ENCODE measurements at places on chromosomes 7 and 10.
A peak's percentile ranks its signal among the peaks of the same experiment; 100 is the strongest.

DNA sequence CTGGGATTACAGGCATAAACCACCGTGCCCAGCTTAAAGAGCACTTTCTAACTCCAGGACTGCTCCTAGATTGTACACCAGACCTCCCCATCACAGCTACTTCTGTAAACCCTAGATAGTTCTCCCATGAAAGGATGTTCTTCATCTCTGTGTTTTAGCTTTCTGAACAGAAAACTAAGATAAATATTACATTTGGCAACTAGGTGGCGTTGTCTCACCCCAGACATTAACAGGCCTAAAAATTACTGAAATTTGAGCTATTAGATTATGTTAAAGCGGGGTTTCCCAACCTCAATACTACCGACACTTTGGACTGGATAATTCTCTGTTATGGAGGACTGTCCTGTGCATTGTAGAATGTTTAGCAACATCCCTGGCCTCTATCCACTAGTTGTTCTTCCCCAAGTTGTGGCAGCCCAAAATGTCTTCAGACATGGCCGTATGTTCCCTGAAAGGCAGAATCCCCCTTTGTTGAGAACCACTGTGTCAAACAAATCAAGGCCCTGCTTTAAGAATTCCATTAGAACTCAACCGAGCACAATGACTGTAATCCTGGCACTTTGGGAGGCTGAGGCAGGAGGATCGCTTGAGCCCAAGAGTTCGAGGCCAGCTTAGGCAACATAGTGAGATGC, 19.1 kb downstream of the ATOH7 start:
- DNase-seq, result peak; percentile 17

GRCh38 chr10:113350311-113351040, 202.4 kb upstream of the HABP2 start:
- no peak for DNase-seq

GRCh38 chr7:119996634-119997033, 276.3 kb upstream of the KCND2 start:
- no peak for DNase-seq

DNA sequence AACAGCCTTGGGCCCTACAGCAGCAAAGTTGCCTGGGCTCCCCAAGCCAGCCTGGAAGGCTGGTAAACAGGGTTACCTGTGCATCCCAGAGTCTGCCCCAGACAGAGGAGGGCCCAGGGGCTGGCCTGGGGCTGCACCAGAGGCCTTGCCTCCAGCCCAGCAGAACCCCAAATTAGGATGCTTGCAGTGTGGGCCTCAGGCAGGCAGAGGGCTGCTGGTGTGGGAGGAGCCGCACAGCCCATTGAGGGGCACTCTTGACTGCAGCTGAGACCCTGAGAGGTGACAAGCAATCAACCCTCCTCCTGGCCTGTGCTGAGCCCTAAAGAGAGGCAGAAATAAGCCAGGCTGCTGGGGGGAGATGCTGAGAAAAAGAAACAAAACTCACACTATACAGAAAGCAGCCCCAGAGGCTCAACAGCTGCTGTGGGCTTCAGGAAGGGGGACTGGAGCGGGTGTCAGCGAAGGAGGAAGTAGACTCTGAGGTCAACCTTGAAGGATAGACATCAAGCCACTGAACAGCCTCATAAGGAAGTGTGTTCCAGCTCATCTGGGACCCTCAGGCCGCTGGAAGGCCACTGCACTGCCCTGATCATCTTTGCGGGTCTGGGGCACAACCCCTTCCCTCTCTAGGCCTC, 6.6 kb downstream of the AIFM2 start:
- no peak for DNase-seq

DNA sequence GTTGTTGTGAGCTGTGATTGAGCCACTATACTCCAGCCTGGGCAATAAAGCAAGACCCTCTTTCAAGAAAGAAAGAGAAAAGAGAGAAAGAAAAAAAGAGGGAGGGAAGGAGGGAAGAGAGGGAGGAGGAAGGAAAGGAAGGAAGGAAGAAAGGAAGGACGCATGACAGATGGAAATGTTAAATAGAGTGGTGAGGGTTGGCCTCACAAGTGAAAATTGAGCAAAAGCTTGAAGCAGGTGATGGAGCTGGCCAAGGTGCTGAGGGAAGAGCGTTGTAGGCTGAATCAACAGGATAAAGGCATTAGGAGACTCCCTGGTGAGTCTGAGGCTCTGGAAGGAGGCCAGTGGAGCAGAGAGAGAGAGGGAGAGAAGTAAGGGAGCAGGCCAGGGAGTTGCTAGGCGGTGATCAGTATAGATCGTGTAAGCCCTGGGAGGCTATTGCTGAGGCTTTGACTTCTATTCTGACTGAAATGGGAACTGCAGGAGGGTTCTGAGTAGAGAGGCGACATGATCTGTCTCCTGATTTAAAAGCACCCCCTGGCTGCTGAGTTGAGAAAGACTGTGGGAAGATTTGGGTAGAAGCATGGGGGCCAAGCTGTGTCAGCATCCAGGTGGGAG, 26.5 kb upstream of the TMEM248 start:
- peak; percentile 59 for DNase-seq

DNA sequence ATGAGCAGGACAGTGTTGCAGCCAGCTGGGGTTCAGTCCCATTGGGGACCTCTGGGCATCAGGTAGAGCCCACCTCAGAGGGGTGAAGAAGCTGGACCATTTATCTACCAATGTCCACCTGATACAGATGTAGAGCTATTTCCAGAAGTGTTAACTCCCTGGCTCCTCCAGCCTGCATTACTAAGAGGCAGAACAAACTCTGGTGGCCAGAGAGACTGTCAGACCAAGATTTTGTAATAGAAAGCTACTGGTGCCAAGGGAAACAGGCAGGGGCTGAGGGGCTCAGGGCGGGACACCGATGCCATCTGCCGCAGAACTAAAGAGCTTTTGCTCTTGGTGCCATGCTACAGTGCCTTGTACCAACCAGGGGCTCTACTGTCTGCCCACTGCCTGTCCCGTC, 268.2 kb upstream of the HABP2 start:
- no peak for DNase-seq

DNA sequence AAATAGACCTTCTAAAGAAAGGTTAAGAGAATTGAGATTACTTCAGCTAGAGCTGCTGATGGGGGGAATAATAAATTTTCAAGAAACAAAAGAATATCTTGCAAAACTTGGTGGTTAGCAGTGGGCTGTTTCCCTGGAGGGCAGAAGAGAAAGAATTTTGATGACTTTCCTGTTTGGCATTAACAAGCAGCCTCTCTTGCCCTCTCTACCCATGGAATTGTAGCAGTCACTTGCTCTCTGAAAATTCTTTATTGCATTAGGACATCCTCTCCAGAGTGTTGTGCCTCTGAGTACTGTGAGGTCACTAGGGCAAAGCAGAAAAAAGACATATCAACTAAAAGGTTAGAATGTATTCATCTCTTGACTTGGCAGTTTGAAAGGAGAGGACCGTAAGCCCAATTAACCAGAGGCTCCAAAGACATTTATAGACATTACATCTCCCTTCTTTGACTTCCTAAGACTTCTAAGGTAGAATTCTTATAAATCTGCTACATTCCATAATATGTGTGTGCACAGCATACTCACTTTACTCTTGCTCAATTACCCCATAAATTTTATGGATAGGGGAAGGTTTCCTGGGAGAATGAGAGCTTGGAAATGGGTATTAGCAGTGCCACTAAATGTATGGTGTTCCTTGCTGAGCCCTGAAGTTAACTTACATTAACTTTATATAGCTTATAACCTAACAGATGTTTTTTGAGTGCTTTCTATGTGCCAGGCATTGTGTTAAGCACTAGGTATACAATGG, 215.3 kb downstream of the KIF20B start:
- DNase-seq, result no peak

DNA sequence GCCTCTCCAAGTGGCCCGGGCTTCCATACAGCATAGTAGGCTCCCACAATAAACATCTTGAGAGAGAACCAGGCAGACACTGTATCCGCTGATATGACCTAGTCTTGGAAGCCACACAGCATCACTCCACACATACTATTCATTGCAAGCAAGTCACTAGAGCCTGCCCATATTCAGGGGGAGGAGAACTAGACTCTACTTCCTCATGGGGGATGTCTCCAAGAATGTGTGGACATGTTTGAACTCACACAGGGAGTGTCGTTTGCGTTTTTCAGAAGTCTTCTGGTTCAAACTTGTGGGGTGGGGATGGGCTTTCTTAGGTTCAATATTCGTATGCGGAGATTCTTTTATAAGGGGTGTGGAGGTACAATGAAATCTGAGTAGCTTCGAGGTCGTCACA, 232.6 kb upstream of the HABP2 start:
- no peak for DNase-seq

DNA sequence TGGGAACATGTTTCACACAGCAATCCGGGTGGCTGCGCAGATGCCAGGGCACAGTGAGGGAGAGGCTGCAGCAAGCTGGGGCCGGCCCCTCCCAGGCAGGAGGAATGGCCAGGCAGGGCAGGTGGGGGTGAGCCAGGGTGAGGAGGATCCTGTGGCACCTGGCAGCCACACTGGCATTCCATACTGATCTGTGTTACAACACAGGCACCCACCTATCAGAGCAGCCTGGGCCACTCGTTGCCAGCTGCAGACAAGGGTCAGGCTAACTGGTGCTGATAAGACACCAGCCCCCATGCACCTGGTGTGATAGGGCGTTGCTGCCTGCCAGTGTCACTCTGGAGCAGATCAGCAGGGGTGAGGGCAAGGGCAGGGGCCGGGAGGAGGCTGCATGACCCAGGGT, 16.6 kb upstream of the RET start:
- DNase-seq, result no peak

GRCh38 chr7:102279537-102280400, 6.9 kb upstream of the SH2B2 start:
- DNase-seq, result peak; percentile 91

DNA sequence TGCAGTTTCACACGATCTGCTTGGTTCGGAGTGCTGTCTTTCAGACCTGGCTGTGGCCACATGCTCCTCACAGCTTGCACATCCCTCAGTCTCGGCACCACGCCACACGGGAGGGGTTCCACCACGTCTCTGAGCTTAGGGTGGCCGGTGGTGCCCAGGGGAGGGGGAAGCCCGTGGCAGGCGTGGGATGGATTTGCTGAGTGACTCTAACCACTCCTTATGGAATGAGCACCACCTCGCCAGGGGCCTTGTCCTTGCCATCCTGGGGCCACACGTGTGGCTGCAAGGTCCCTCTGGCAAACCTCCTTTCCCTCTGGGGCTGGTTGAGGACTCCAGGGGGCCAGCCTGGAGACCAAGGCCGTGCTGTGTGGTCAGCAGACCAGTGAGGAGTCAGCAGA, 29.1 kb upstream of the FAM20C start:
- DNase-seq, result peak; percentile 15

GRCh38 chr7:724298-724697, 2.2 kb upstream of the DNAAF5 start:
- DNase-seq, result no peak

DNA sequence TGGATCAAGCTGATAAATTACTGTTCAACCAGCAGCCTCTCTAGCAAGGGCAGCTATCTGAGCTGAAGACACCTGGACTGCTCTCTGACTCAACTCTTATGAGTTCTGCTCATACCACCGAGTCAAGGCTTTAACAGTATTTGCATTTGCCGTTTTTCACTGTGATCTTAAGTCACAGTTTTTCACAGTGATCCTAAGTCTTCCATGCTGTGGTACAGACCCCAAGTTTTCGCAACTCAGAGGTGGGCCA, 31.3 kb downstream of the PIP4K2A start:
- DNase-seq, result no peak

GRCh38 chr10:122441961-122442360, 12.5 kb upstream of the ARMS2 start:
- no peak for DNase-seq

GRCh38 chr7:76377186-76377918, 18.6 kb upstream of the YWHAG start:
- DNase-seq, result no peak

DNA sequence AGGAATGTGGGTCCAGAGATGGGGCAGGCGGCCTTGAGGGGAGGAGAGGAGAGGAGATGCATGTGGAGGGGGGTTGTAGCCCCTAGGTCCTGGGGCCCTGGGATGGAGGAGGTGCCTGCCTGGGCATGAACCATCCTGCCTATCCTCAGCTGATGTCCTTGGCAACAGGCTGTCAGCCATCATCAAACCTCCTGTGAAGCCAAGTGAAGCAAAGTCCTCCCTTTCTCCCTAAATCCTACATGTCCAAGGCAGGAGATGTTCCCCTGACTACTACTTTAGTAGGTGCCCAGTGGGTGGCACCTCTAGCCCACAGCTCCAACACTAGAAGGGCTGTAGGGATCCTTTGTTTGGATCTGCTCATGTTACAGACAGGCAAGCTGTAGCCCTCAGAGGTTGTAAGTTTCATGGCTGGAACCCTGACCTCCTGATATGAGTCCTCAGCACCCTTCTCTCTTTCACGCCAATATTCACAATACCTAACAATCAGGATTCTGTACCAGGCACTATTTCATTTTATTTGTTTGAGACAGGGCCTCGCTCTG, 66.6 kb upstream of the SYPL1 start:
- DNase-seq, result peak; percentile 15

GRCh38 chr10:103967448-103968071, 620 bp downstream of the SLK start:
- DNase-seq, result peak; percentile 81

- DNase-seq, result no peak
Observed at GRCh38 chr10:11357439-11357838, 254.0 kb downstream of the USP6NL start.

- no peak for DNase-seq
Observed at GRCh38 chr7:122430710-122431109, 126.2 kb upstream of the FEZF1 start.

DNA sequence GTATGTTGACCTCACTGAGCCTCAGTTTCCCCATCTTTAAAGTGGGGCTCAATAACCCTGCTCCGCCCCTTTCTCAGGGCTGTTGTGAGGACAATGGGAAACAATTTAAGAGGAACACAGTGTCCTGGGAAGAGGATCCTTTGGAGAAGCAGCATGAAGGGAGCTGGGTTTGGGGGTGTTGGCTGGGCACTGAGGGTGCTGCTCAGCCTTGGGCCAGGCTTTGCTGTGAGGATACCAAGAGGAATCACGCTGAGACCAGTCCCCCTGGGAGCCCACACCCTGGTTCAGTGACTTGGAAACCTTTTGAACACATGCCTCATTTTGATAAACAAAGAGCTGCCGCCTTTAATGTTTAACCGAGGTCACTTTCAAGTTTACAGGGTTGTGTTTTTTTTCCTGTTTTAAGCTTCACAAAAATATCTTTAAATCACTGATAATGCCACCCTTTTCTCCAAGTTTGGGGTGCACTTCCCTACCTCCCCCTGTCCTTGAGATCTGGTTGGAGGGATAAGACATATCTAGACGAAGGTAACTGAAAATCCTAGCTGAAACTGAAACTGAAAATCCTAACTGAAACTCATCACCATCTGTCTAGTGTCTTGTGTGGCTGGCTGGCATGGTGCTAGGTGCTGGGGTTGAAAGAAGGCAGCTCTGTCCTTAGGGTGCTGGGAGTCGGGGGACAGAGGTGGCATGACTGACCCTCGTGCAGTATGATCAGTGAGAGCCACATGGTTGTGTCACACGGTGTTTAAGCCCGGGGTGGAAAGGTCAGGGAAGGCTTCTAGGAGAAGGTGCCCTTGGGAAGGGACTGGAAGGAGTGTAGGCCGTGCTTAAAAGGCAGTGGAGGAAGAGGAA, 27.7 kb downstream of the ZNF775 start:
- no peak for DNase-seq

- DNase-seq, result no peak
Observed at GRCh38 chr10:71687077-71687476, 32.5 kb downstream of the C10orf105 start.
